Renal pelvis (tissue), 12 donors: ENCODE measurements at places on chromosomes 1 and 21. TPM values are rescaled to one million over a fixed set of nuclear protein-coding genes. Genes with fewer than 3 reads are reported as not detected.

PADI1 gene
- 0.08 TPM for polyA plus RNA-seq

VANGL2 gene
- 33.2 TPM for polyA plus RNA-seq

KIAA0040 gene
- 13.6 TPM for polyA plus RNA-seq

PLPPR5 gene
- 2.2 TPM for polyA plus RNA-seq

COX20 gene
- 112 TPM for polyA plus RNA-seq

BTBD19 gene
- 10.5 TPM for polyA plus RNA-seq

GRIK3 gene
- 3.3 TPM for polyA plus RNA-seq

TENT5C gene
- polyA plus RNA-seq: 3.7 TPM

SPATA1 gene
- polyA plus RNA-seq: 3.2 TPM

ATP1A4 gene
- 0.80 TPM for polyA plus RNA-seq

- DNase-seq: no peak
These were observed 13.2 kb upstream of the SLC2A1 start for GRCh38 chr1:42971841-42972291.

DNA sequence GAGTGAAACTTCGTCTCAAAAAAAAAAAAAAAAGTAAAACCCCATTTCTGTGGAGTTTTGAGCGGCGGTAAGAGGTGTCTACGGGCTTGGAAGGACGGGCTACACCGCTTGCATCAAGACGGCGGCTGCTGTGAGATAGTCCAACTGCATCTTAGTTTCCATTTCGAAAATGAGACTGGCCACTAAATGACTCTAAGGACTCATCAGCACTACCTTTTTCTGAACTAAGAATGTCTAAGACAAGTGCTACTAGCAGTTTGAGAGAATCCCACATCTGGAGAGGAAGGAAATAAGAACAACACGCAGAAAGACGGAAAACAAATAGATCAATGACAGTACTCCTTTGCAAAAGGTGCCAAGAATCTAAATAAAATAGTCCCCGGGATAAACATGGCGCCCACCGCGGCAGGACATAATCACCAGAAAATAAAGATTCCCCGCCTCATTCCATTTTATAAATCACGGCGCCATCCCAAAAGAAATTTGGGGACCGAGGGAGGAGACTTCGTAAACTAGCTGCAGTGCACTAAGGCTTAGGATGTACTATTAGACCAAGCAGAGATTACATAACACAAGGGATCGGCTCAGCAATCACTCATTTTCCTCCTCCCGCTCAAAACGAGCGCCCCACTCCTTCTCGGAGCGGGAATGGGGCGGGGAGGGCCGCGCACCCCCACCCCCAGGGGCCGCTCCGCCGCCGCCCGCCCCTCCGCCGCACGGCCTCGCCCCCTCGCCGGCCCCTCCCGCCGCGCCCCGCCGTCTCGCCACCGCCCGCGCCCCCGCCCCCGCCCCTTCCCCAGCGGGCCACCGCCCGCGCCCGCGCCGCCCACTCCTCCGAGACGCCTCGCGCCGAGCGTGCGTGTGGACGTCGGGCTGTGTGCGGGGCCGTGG lies 1.1 kb downstream of the POGZ start:
- peak; percentile 86 for DNase-seq

DNA sequence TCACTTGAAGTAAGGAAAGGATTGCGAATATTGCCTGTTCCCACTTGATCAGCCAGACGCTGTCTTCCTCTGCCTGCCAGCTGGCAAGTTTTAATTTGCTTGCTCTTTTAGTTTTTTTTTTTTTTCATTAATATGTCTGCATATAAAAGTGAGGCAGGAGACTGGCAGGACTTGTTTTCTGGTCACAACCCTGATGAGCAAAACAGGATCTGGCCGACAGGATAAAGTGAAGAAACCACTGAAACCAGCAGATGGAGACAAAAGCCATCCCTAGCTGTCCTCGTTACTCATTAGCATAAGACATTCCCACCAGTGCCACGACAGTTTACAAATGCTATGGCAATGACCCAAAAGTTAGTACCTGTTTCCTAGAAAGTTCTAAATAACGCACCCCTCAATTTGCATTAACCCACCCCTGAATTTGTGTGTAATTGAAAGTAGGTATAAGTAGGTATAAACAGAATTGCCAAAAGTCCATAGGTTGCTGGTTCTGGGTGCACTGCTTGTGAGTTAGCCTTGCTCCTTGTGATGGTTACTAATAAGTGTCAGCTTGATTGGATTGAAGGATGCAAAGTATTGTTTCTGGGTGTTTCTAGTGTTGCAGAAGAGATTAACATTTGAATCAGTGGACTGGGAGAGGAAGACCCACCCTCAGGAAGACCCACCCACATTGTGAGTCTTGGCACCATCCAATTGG lies 60.8 kb downstream of the ZNF684 start:
- DNase-seq: peak; percentile 11

GRCh38 chr1:103372866-103373265 lies 152.6 kb upstream of the RNPC3 start:
- DNase-seq: no peak

DNA sequence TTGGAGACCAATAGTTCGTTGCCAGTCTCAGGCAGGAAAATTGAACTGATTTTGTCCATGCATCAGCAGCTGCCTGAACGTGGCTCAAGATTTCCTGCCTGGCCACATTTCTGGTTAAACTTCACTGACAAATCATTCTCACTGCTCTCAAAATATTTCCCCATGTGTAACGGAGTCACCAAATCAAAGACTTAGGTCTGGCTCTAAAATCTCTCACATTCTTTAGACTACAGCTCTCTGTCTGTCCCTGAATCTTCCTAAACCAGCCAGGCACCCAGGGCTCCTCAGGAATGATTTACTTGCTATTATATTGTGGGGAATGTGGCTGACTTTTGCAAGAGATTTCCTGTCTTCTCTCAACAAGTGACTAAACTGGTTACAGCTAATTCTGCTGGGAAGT lies 49.2 kb upstream of the GJA8 start:
- no peak for DNase-seq

DNA sequence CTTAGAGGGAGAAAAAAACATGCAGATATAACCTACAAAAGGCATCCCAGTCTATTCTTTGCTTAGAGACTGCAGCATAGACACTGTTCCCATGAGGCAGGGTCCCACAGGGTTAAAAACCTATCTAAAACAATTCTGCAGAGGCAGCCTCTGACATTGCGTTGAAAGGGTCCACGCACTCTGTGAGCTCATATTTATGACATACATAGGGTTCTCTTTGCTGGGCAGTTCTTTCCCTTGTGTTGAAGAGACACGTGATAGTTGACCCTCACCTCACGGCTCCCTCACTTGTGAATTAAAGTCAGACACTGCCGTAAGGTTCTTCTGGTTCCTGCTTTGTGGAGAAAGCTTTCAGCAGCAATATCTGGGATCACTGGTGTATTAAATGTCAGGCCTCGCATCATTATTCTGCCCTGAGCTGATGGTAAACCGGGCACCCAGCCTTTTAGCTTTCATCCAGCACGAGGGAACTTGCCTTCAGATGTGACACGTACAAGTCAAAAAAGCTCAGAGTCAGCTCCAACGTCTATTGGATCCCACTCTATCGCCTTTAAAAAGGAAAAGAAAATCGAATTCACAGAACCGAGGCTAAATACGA lies 52.8 kb upstream of the HNRNPU start:
- no peak for DNase-seq

GRCh38 chr1:66374561-66375111 lies 159.3 kb upstream of the SGIP1 start:
- no peak for DNase-seq

DNA sequence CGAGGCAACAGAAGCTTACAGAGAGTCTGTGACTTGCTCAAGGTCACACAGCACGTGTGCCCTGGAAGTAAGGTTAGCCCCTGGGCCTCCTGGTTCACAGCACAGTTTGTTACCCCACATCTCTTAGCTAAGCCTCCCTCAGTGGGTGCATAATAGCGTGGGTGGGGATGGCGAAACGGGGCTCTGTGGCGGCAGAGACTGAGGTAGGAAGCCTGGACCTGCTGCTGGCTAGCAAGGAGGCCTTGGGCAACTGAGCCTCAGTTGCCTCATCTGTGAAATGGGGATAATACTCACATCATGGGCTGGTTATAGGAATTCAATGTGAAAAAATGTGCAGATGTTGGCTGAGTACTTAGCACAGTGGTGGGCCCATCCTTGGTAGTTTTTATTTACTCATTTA lies 596 bp downstream of the PADI4 start:
- DNase-seq: no peak

- no peak for DNase-seq
These were observed 456.9 kb upstream of the LRRC7 start for GRCh38 chr1:69110851-69111250.

GRCh38 chr1:87464022-87464490 lies 135.4 kb downstream of the LMO4 start:
- DNase-seq: peak; percentile 28

GRCh38 chr1:191888996-191889622 lies 269.2 kb upstream of the RGS18 start:
- DNase-seq: no peak

GRCh38 chr1:233442026-233442780 lies 114.7 kb downstream of the MAP3K21 start:
- DNase-seq: no peak

DNA sequence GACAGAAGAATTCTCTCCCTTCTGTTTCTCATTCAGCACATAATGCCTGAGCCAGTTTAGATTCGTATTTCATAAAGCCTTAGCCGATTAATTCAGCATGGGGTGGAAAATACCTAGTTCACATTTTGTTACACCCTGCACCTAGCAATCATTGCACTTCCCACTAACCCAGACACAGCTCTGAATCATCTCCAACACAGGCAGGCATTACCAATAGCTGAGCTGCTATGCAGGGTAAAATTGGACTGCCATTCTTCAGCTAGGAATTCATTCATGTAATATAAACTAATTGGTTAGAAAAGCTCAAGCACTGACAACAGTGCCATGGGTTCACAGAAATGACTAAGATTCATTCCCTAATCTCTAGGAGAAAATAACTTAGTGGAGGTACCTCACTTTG lies 26.9 kb upstream of the NKAIN1 start:
- no peak for DNase-seq

- no peak for DNase-seq
These were observed 133.9 kb downstream of the PLXNA2 start for GRCh38 chr1:208110296-208110695.

GRCh38 chr1:72932025-72932424 lies 649.7 kb upstream of the NEGR1 start:
- no peak for DNase-seq

- peak; percentile 70 for DNase-seq
These were observed 75.8 kb downstream of the RHOU start for GRCh38 chr1:228810878-228811711.

GRCh38 chr1:92404661-92405060 lies 82.1 kb downstream of the GFI1 start:
- no peak for DNase-seq

- no peak for DNase-seq
These were observed 27.2 kb upstream of the ATP1A1 start for GRCh38 chr1:116345843-116346242.

GRCh38 chr1:205373022-205373797 lies 16.5 kb upstream of the KLHDC8A start:
- DNase-seq: no peak

- no peak for DNase-seq
These were observed 10.8 kb upstream of the PCBP3 start for GRCh38 chr21:45632637-45633251.

GRCh38 chr1:109613361-109614147 lies 5.9 kb downstream of the GNAT2 start:
- DNase-seq: no peak
